ENCODE measurements at places on chromosomes 1 and 21.

DNA sequence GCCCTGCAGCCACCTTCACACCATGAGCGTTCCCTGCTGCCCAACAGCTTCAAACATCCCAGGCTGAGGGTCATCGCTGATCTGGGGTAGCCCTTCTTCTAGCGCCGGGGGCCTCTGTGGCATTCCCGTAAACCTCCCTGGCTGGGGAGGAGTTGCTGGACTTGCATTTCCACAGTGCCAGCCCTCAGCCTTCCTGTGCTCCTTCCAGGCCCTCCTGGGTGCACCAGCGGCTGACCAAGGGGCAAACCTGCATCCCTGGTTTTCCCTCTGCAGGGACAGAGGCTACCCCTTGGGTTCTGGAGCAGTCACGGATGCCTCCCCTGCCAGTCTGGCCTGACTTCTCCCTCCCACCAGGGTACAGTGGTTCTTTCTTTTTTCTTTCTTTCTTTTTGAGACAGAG, 218.7 kb upstream of the TMEM51 start:
- DNase-seq = no peak

GRCh38 chr1:234980645-234981396, 147.8 kb downstream of the TOMM20 start:
- peak; percentile 50 for DNase-seq

- no peak for DNase-seq
Observed at GRCh38 chr1:185427776-185428175, 110.7 kb upstream of the IVNS1ABP start.

DNA sequence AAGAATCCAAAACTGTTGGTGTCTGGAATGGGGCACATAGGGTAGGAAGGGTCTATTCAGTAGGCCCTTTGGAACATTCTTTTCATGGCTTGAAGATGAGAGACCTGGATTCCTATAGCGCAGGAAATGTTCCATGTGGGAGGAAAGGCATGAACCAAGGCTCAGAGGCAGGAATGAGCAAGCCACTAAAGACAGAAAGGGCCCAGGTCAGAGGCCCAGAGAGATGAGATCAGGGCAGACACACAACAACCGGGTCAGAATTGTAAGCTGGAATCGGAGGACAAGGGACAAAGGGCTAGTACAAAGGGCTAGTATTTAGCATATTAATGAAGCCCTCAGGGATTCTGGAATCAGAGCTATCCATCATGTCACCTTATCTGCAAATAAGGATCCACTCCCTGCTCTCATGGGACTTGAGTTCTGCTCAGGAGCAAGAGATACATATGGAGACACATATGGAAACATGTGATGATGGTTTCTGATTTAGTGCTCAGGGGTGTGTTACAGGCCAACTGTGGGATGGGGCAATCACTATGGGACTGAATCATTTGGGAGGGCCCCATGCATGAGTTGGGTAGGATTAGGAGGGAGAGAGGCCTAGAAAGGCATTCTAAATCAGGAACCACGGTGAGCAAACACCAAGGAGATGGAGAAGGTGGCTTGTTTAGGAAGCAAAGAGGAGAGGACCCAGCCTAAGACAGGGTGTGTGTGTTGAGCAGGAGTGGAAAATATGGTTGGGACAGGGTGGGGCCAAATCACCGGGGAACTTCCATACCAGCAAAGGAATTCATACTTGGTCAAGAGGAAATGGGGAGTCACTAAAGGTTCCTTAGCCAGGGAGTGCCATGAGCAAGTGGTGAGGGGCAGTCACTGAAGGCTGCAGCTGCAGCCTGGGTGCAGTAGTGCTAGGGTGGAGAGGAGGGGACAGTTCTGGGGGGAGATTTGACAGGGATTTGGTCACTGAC, 8.6 kb downstream of the NECTIN4 start:
- no peak for DNase-seq

DNA sequence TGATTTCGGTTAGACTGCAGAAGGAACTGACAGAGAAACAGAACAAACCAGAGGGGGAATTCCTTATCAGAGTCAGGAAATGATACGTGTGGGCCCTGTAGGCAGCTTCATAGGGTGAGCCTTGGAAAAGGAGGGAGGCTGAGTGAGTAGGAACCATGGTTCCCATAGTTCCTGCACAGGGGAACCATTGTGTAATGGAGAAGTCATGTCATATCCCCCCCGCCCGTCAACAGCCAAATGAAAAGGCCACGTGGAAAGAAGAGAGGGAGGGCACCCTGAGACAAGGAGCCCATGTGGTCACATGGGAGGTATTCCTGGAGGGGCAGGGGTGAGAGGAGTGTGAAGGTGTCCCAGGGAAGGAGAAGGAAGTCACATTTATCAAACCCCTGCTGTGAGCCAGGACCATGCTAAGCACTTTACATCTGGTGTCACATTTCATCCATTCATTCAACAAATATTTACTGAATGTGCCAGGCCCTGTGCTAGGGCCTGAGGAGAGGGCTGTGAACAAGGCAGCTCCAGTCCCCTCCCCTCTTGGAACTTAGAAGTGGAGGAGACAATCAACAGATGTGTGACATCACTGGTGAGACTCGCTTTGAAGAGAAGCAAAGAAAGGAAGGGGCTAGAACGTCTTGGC, 15.7 kb upstream of the FGR start:
- DNase-seq = no peak

GRCh38 chr21:44846485-44847260, 26.8 kb downstream of the PTTG1IP start:
- no peak for DNase-seq

DNA sequence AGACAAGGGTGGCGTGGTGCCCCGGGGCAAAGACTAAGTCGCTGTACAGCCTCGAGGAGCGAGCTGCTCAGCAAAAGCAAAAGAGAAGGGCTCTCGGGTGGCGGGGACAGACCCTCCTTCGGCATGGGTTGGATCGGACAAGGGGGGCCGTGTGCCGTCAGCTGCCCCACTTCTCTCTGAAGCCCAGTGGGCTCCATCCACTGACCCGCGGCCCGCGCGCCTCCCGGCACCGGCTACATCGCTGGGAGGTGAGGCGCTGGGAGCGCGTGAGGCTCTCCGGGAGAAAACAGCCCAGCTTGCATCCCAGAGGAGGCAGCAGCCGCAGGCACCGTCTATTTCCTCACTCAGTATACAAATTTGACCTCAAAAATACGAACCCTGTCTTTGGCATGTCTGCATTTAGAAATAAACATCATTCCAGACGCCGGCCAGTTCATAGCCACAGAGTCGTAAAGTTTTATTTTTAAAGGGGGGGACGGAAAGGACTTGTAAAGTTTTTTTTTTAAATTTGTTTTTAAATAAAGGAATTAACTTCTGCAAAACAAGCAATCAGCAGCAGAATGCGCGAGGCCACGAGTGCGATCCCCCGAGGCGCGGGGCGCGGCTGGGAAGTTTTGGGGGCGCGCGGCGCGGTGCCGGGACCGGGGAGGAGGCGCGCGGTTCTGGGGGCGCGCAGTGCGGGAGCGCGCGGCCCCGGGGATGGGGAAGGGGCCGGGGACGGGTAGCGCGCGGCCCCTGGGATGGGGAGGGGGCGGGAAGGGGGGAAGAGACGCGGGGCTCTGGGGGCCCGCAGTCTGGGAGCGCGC, 689 bp upstream of the GPR137B start:
- DNase-seq = no peak

DNA sequence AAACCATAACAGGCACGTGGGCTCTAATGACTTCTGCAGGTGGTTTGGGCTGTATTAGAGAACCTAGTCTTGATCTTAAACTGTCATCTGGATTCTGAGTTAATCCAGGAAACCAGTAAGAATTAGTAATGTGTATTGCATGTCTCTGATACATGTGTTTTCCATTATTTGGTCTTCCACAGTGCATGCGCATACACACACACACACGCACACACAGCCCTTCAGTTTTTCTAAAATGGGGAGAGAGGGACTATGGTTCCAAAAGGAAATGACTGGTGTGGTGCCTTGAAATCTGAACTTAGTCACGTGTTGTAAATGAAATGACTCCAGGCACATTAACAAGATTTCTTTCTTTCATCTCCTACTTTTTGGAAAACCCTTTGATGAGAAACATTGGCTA, 67.6 kb downstream of the OLFML2B start:
- no peak for DNase-seq

DNA sequence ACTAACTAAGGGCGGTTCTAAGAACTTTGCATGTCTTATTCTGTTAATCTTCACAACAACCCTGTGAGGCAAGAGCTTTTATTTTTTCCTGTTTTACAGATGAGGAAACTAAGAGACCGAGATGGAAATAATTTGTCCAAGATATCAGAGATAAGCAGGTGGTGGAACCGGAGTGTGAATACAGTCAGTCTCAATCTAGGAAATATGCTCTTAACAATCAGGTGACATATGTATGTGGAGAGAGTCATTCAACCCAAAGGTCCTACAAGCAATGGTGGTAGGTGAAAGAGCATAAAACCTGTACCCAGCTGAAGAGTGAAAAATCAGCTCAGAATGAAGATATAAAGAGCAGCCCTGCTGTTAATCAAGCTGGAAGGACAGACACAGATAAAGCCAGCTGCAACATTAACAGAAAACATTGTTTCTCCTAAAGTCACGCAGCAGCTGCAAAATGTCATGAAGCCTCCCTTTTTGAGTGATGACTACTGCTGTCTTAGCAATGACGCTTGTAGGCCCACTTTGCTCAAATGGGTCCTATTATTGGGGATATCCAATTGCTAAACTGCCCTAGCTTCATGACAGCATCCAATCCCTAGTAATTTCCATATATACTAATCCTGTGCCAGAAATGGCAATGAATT, 30.5 kb upstream of the FCAMR start:
- DNase-seq = no peak

- no peak for DNase-seq
Observed at GRCh38 chr1:194288238-194288637, 1101.8 kb upstream of the B3GALT2 start.

- no peak for DNase-seq
Observed at GRCh38 chr1:97013941-97014340, 292.4 kb downstream of the PTBP2 start.

- DNase-seq = no peak
Observed at GRCh38 chr21:29264721-29265120, 34.0 kb upstream of the BACH1 start.

- no peak for DNase-seq
Observed at GRCh38 chr1:167439301-167439988, 78.9 kb downstream of the CD247 start.

- DNase-seq = no peak
Observed at GRCh38 chr1:91564888-91565701, 64.4 kb downstream of the CDC7 start.

DNA sequence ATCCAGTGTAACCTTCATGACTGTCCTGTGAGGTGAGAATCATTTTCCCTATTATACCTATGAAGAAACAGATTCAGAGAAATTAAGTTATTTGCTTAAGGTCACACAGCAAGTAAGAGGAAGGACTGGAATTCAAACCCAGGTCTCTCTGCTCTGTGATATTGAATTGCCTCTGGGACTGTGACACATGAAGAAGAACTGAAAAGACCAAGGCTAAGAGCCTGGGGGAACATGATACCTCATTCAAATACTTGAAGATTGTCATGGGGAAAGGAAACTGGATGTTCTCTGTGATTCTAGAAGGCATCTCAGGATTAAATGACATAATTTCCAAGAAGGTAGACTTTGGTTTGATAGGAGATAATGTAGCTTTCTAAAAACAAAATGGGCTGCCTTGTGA, 3.6 kb downstream of the WDTC1 start:
- DNase-seq = no peak

DNA sequence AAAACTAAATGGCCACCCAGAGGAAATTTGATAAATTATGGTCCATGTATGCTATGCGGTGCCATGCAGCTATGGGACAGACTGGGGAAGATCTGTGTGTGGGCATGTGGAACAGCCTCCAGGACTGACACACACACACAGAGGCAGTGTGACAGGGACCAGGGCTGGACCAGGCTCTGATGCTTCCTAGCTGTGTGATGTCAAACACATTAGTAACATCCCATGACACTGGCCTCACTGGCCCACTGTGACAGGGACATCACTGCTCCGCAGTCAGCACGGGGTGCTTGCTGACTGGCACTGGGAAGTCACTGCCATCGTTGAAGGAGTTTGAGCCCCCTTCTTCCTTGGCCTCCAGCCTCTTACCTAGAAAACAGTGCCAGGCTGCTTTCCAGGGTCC, 13.9 kb downstream of the RAP1GAP start:
- DNase-seq = no peak

Measured in activated T-helper 1 cell treated with anti-CD3 and anti-CD28 coated beads, Interleukin-2, amount 50 U/mL, for 16 hours (primary cell).